ENCODE measurements at places on chromosomes 7 and 10.

- DNase-seq: no peak
Measured at GRCh38 chr7:100122067-100122466, 2.6 kb downstream of the CNPY4 start.

DNA sequence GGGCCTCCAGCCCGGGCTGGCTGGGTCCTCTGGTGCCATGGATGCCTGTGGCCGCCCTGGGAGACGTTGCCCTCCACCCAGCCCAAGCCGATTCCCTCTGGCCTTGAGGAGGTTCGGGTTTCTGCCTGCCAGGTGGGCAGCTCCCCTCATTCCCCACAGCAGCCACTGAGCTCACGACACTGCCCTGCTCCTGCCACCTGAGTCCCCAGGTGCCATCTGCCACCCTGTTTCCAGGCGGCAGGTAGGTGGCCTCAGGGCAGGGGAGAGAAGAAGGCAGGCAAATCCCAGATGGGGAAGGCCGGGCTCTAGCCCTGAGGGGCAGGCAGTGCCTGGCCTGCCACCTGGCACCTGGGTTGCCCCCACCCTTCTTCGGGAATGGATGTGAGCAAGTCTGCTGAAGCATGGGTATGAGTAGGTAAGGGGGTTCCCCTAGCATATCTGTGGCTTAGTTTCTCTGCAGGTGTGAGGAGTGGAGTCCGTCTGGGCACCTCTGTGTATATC, 92.2 kb upstream of the PPIF start:
- DNase-seq: no peak

GRCh38 chr10:116849248-116850057, at the start of gene ENO4:
Gene ENO4 (plus strand): TSS chr10:116849499. CDS start chr10:116849567, 68 bp downstream.
- DNase-seq: no peak

- DNase-seq: no peak
Measured at GRCh38 chr7:2760098-2760889, 72.3 kb downstream of the AMZ1 start.

- peak; percentile 35 for DNase-seq
Measured at GRCh38 chr10:70132098-70133029, at the start of gene AIFM2. Gene AIFM2 (minus strand): TSS chr10:70132825. CDS start chr10:70124084, 8,741 bp downstream.

DNA sequence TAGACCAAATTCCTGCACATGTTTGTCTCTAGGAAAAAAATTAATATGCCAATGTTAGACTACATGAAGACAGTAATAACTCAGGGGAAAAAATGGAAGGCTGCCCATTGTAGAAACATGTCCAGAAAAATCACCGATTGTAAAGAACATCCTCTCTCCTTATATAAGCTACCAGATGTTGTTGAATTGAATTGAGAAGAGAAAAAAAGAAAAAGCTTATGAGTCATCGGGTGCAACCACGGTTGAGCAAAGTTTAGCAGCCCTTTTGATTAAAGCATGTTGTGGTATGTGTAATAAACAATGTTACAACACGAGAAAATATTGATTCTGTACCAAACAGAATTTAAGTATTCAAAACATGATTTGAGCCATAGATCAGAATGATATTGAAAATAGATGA, 102.3 kb upstream of the ARHGAP21 start:
- DNase-seq: no peak

DNA sequence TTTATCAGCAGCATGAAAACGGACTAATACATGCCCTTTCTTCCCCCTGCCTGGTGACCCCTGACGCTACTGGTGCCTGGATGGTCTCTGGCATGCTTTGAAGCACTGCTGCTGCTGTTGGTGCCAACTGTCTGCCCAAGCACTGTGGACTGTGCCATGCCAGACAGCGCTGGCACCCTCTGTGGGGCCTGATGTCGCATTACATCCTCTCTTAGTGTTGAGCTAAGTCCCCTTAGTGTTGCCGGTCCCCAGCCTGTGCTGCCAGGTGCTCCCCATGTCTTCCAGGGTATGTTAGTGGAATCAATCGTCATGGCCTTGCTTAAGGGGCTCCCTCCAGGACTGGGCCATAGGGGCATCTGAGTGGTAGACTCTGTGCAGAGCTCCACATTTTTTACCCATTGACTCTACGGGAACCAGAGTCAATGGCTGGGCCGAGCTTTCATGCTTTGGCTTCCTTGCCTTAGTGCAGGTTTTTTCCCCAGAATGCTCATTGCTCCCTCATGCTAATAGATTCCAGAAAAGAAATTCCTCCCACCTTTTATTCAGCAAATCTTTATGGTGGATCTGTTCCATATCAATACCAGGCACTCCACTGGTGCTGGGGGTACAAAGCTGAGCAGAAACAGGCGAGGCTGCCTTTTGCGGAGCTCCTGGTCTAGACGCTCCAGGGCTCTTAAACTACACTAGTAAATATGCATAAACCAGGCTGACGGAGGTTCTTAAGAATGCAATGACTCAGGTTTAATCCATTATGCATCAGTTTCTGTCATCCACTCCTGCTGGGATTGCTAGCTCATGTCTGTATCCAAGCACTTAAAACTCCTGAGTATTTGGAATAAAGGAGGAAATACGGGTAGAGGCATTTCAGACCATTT, 21.8 kb upstream of the MRC1 start:
- DNase-seq: no peak

GRCh38 chr7:21172800-21173199, 255.1 kb upstream of the SP4 start:
- DNase-seq: no peak

DNA sequence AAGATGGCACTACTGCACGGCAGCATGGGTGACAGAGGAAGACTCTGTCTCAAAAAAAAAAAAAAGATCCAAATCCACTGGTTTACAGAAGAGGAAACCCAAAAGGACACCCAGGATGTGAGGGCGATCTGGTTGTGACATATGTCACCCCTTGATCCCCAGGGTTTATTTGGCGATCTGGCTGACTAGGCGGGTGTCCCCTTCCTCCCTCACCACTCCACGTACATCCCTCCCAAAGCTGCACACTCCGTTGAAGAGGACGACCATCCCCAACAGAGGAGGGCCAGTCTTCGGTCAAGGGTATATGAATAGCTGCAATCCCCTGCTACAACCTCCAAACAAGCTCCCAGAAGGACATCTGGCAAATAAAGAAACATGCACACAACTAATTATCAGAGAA, 111.6 kb downstream of the HTR5A start:
- DNase-seq: no peak

DNA sequence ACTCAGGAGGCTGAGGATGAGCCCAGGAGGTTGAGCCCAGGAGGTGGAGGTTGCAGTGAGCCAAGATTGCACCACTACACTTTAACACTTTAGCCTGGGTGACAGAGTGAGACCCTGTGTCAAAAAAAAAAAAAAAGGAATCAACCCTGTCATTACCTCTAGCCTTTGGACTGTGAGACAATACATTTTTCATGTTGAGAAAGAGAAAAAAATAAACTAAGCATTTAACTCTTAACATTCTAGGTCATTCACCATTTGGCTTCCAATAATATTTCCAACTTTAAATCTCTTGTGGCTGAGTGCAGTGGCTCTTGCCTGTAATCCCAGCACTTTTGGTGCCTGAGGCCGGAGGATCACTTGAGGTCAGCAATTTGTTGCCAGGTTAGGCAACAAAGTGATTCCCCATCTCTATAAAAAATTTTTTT, 41.9 kb upstream of the TPST1 start:
- no peak for DNase-seq

GRCh38 chr7:100493476-100494264, 9.9 kb downstream of the NYAP1 start:
- peak; percentile 65 for DNase-seq

DNA sequence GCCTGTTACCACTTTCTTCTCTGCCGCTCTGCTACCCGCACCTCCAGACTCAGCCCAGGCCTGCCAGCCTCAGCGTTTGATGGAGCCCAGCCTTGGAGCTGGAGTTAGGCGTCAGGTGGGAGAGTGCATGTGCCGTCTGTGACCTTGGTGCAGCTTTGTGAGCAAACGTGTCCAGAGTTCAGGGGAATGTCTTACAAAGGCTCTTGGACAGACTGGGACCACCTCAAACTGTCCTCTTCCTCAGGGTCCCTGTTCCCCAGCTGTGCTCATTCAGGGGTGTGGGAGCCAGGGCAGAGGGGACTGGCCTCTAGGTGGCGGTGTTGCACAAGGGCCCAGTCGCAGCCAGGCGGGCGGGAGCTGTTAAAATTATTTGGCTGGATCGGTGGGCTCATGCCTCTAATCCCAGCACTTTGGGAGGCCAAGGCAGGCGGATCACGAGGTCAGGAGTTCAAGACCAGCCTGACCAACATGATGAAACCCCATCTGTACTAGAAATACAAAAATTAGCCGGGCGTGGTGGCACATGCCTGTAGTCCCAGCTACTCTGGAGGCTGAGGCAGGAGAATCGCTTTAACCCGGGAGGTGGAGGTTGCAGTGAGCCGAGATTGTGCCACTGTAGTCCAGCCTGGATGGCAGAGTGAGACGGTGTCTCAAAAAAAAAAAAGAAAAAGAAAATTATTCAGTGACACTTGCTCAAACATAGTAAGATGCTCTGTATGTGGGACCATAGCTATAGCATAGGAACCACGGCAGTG, 89.2 kb downstream of the ADCY1 start:
- peak; percentile 27 for DNase-seq

DNA sequence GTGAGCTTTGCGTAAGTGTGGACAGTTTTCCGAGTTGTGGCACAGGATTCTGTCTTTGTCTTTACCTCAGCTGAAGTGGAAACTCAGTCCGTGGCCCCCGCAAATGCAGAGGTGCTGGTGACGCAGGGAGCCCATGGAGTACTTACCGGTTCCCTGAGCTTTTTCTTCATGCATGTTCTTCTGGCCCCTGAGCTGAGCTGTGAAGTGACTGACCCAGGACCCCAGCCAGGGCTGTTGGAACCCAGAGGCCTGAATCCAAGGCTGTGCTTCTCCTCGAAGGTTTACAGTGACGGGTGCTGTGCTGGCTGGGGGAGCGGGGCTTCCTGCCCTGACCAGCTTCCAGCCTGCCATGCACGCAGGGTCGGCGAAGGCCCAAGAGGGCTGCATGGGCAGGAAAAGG, 223.5 kb downstream of the GLRX3 start:
- no peak for DNase-seq

- no peak for DNase-seq
Measured at GRCh38 chr10:67539312-67539711, 156.7 kb downstream of the CTNNA3 start.

GRCh38 chr7:142152076-142152475, 40.6 kb downstream of the MGAM2 start:
- no peak for DNase-seq

- no peak for DNase-seq
Measured at GRCh38 chr10:44030132-44030531, 354.8 kb downstream of the CXCL12 start.

DNA sequence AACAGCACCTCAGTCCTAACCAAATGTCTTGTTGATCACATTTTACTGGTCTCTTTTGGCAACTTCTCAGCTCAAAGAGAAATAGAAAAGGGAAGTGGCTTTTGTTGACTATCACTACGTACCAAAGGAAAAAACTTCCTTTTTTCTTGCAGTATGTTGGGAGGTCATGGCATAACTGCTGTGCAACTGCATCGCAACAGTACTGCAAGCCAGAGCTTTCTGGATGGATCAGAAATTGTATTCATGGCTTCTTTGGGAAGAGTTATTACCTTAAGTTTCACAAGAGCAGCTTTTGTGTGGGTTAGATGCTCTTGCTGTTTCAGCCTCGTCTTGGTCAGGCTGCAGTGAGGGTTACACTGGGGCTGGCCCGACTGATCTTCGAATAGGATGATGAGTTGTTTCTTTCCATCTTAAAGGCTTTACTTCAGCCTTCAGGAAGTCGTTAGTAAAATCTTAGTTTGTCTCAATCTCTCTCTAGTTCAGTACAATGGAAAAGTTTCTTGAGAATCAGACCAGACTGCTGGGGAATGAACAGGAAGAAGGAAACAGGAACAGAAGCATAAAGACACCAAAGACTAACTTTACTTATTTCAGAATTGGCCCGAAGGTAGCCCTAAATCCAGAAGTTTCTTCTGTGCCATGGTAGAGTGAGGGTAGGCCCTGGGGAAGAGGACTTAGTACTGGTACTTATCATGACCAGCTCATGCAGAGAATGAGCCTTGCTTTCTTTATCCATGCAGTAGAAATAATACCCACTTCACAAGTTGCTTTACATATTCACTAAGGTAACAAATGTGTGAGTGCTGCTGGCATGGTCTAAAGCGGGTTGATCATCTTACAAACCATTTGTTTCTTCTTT, 153.6 kb downstream of the CELF2 start:
- no peak for DNase-seq

DNA sequence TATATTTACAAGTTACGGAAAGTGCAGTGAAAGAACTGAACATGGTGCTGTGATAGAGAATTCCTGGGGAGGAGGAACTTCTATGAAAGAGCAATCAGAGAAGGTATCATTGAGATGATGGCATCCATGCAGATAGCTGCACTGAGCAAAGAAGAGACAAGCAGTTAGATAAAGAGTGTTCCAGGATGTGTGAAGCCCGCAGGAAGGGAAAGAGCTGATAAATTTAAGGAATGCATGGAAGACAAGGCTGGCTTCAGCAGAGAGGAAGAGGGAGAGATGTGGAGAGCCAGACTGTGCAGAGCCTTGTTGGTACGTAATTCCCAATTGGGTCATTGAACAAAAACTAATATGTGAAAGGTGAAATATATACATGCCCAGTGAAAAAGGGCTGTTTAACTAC, 538.9 kb downstream of the INHBA start:
- no peak for DNase-seq
